Activated T-helper 9 cell treated with anti-CD3 and anti-CD28 coated beads, Interleukin-2, amount 50 U/mL, for 16 hours (primary cell): ENCODE measurements at places on chromosomes 4 and X.

- DNase-seq, result no peak
Measured at GRCh38 chr4:92368653-92369052, 64.9 kb downstream of the GRID2 start.

DNA sequence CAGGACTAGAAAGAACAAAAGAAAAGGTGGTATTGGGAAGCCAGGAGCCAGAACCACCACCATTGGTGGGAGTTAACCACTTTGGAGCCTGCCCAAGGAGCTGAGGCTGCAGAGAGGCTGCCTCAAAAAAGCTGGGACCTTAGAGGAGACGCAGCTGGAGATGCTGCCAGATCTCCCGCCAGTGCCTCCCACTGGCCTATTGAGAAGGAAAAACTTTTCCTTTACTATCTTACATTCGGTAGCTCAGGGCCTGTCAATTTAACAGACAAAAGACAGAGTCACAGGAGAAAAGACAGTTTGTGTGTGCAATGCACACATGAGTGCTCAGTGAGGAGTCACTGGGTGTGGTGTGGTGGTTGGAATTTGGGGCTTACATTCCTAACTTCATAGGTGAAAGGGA, 52.4 kb upstream of the HPSE start:
- DNase-seq, result no peak

- DNase-seq, result no peak
Measured at GRCh38 chrX:130080791-130081367, 29.4 kb downstream of the ELF4 start.

- no peak for DNase-seq
Measured at GRCh38 chrX:105461016-105461415, 240.5 kb upstream of the TEX13A start.

GRCh38 chr4:109820563-109820962, 5.0 kb downstream of the GAR1 start:
- DNase-seq, result no peak

DNA sequence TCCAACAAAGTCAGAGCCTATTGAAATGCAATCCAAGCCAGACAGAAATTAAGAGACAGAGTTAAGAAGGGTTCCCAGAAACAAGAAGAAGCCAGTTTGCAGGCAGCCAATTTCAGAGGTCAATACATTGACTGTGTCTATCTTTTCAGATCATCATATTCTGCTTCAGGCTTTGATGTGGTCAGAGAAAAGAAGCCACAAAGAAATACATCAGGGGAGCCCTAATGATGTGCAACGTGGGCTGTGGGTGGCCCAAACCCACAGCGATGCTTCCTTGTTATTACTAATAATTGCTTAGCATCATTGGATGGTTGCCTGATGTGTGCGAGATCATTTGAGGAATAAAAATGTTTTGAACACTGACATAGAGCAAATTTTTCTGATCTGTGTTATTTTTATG, 99.0 kb upstream of the DUSP21 start:
- no peak for DNase-seq

- no peak for DNase-seq
Measured at GRCh38 chr4:158890294-158890693, 121.5 kb downstream of the FNIP2 start.

GRCh38 chr4:138243369-138243768, 1.2 kb upstream of the SLC7A11 start:
- DNase-seq, result no peak

DNA sequence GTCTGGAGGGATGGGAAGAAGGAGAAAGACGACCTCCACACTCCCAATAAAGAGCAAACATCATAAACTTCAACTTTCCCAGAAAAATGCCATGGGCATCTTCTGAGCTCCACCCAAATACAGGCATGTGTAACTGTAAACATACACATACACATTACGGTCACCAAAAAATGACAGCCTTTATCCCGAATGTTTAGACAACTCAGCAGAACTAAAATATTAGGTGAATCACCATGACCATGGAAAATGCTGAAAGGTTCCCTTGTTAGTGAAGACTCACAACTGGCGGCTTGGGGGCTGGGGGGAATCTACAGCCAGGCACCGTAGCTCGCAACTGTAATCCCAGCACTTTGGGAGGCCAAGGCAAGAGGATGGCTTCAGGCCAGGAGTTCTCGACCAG, 33.0 kb downstream of the PRKX start:
- no peak for DNase-seq

DNA sequence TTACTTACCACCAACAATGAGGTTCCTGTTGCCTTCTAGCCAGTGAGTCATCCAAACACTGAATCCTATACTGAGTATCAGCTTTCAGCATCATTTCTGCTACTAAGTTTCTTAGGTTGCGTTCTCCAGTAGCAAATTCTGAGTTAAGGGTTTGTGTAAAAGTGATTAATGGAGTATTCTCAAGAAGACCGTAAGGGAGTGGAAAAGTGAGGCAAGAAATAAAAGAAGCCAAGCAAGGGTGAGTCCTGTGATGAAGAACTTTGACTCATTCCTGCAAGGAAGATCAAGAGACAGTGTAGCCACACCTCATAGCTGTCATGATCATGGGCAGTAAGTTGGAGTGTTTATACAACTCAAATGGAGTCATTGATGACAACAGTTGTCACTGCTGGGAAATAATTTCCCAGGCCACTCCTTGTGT, 446.2 kb downstream of the RAPGEF2 start:
- DNase-seq, result no peak

GRCh38 chr4:152970102-152970820, 34.1 kb downstream of the FHDC1 start:
- DNase-seq, result no peak

DNA sequence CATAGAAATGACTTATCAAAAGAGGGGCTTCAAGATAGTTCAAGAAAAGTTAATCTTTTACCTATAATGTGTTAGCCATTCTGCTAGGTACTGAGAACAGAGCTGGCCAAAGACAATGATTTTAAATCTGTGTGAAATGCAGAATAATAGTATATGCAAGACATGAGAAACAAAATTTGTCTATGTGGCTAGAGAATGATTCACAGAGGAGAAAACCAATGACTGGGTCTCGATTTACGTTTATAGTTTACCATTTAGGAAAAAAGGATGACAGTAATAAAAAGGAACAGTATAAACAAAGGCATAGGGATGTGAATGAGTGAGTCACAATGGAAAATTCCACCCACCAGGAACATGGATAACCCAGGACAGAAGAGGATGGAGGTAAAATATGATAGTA, 31.9 kb downstream of the NPFFR2 start:
- no peak for DNase-seq

- no peak for DNase-seq
Measured at GRCh38 chr4:7323461-7323871, 111.3 kb downstream of the PSAPL1 start.

- no peak for DNase-seq
Measured at GRCh38 chr4:36081185-36081584, 163.1 kb downstream of the ARAP2 start.

DNA sequence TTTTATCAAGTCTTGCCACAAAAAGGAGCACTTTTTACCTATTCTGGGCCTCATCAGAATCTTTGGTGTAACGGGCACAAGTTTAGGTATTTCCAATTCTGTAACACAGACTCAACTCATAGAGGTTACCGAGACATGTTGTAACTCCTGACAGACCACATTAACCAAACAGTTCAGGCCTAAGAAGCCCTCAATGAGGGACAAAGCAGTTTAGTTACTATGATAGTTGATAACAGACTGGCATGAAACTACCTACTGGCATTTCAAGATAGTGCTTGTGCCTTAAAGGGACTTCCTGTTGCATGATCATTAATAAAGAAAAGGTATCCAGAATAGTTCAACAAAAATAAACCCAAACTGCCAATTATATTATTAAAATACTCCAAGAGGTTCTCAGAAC, 64.1 kb downstream of the HUWE1 start:
- no peak for DNase-seq

GRCh38 chr4:108775921-108776320, 13.1 kb upstream of the ETNPPL start:
- no peak for DNase-seq

DNA sequence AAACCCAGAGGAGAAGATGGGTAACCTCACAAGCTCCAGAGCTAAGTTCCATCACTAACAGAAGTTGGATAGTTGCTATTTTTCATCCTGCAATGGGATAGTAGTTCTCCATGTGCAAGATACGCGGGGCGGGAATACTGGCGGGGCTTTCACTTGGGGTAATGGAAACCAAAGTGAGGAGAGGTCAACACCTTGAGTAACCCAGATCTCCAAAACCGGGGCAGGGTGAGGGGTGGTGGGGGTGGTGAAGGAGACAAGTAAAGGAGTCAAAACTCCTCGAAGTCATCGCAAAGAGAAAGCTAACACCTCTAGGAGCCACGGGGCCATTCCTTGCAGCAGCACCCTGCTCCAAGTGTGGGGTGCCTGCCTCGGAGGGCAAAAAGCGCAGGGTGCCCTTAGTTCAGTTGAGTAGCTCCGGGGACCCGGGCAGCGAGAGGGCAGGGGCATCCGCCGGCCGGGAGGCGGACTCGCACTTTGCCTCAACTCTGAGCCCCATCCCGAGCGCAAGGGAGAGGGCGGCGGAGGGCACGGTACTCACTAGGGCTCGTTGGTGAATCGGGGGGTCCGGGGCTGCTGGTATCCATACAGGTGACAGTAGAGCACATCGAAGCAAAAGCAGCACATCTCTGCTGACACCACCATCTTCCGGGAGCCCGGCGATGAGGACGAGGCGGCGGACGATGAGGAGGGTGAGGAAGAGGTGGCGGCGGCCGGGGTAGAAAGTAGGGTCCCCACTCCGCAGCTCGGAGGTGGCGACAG, 645 bp downstream of the AMMECR1 start:
- DNase-seq, result peak; percentile 11

DNA sequence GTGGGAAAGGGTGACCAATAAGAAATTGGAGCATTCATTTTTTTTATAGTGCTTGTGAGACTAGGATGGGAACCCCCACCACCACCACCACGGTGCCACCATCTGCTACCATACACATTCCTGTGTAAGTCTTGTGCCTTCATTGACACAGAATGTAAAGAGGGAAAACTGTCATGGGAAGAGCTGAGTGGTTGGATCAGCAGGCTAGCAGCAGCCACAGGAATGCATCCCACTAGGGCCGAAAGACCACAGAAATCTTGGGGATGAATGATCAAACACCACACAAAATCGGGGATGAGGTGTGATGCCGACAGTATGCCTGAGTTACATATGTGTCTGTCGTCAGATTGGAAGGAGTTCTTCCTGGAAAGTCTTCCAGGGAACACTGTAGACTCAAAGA, 69.2 kb downstream of the SRPX start:
- no peak for DNase-seq
